Endothelial cell (in vitro differentiated cells): ENCODE measurements at places on chromosomes 4 and X. TPM values are rescaled to one million over a fixed set of nuclear protein-coding genes. Genes with fewer than 3 reads are reported as not detected.
A peak's percentile ranks its signal among the peaks of the same experiment; 100 is the strongest.

The ADGRL3 gene
- total RNA-seq, result 44.8 TPM

The SCFD2 gene
- total RNA-seq, result 13.6 TPM

The PAGE2 gene
- total RNA-seq, result not detected

DNA sequence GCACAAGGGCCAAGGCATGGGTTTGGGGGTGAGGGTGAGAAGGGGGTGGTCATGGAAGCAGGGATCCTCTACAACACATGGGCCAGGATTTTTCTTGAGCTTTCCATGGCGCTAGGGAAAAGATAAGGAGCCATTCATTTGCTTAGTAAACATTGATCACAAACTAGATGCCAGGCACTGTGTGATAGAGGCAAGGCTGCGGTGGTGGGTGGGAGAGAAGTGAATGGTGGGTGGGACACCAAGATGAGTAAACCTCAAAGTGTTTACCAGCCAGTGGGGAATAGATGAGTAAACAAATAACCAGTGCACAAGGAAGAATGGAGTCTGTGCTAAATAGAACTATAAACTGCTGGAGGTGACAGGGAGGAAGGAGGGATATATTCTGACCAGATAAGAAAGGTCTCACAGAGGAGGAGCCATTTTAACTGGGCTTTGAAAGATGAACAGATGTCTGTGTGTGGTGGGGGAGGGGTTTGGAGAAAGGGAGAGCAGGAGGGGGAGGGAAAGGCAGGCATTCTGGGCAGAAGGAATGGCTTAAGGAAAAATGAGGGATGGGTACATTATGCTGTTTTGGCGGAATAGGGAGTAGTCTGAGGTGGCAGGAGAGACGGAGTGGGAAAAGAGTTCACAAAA lies 48.0 kb upstream of the LAS1L start:
- H3K36me3 ChIP-seq, result no peaks in the 10 kb centered on the region
- H3K4me3 ChIP-seq, result no peak overlapping the region
- no peak for DNase-seq
- peaks cover 15% of the 10 kb centered on the region for H3K4me1 ChIP-seq

DNA sequence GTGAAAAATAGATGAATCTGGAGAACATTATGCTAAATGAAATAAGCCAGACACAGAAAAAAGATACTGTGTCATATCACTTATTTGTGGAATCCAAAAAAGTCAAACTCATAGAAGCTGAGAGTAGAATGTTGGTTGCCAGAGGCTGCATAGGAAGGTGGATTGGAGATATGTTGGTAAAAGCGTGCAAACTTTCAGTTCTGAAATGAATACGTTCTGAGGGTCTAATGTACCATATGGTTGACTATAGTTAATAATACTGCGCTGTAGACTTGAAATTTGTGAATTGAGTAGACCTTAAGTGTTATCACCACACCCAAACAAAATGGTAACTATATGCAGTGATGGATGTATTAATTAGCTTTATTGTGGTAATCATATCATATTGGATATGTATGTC lies 45.0 kb upstream of the UPRT start:
- no peaks in the 10 kb centered on the region for H3K36me3 ChIP-seq
- H3K4me3 ChIP-seq, result no peak overlapping the region
- no peaks in the 10 kb centered on the region for H3K4me1 ChIP-seq
- no peaks in the 10 kb centered on the region for H3K27me3 ChIP-seq
- no peak for DNase-seq

GRCh38 chrX:153590961-153591956 lies 7.7 kb downstream of the CCNQ start:
- no peak overlapping the region for H3K27ac ChIP-seq
- no peaks in the 10 kb centered on the region for H3K27me3 ChIP-seq
- H3K4me1 ChIP-seq, result no peaks in the 10 kb centered on the region
- DNase-seq, result no peak
- H3K36me3 ChIP-seq, result peaks cover 22% of the 10 kb centered on the region
- H3K4me3 ChIP-seq, result no peak overlapping the region

DNA sequence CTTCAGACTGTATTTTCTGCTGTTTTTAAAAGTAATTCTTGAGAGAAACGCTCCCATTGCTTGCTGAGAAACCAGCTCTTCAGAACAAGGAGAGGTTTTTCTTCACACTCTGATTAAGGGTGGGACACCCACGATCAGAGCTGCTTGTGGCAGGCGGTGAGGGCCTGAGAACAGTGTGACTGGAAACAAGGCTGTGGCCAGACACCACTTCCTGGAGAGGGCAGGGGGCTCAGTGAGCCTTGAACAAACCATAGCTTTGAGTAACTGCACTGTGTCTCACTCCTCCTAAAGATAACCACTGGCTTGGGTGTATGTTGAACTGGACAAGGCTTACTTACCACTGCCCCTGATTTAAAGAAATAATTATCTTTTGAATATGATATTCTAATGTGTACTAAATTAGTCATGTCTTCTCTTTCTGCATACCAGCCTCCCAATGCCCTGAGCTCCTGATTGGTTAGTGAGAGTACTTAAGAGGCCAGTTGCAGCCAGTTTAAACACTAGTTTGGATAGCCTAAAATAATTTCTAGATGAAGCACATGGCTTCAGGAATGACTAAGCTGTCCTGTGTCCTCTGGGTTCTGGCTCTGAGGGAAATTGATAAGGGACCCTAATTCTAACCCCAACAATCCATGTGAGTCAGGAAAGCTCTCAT lies 3.7 kb upstream of the GPR82 start:
- no peak overlapping the region for H3K4me3 ChIP-seq
- peaks cover 33% of the 10 kb centered on the region for H3K36me3 ChIP-seq
- no peak for DNase-seq
- no peaks in the 10 kb centered on the region for H3K4me1 ChIP-seq
- no peaks in the 10 kb centered on the region for H3K27me3 ChIP-seq

DNA sequence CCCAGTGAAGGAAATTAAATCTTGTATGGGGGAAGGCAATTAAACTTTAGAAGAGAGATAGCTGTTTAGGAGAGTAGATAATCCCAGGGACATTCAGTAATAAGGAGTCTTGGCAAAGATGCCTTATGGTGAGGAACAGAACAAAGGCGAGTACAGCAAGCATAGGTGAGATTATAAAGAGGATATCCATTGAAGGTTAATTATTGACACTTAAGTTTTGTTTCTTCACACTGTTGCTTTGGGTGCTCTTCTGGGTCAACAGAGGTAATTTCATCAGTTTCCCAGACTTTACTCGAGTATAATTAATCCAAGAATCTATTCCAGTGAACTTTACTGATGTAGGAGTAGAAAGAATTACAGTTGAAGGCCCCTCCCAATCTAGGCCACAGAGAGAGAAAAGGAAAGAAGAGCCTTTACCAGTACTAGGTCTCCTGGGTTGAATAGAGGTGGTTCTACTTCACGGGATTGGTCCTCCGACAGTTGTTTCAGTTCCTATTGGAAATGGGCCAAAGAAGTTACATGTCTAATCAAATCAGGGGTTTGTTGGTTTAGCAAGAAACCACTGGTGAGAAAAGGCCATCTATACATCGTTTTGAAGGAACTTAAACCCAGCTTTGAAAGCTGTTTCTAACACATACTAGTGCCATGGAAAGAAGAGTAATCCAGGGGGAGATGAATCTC lies 27.2 kb downstream of the EPGN start:
- no peaks in the 10 kb centered on the region for H3K27me3 ChIP-seq
- H3K4me3 ChIP-seq, result no peak overlapping the region
- no peak overlapping the region for H3K27ac ChIP-seq
- H3K4me1 ChIP-seq, result no peaks in the 10 kb centered on the region
- H3K36me3 ChIP-seq, result peaks cover 5% of the 10 kb centered on the region
- no peak for DNase-seq

DNA sequence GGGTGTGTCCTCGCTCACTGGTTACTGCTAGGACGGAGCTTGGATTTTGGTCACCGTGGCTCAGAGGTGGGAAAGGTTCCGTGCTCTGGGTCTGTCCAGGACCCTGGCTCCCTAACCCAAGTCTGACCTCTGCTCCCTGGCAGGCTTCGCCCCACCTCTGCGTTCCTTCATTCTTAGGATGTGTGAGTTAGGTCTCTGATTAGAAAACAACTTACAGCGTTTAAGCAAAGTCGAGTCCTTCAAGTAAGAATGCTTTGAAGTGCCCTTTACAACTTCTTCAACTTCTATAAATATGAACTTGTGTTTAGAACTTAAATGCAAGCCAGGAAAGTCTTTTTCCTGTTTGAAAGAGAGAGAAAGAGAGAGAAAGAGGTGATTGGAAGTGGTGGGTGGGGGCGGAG lies 891 bp downstream of the TLR2 start:
- no peak for DNase-seq
- H3K4me1 ChIP-seq, result peaks cover 9% of the 10 kb centered on the region
- H3K4me3 ChIP-seq, result peak overlapping the region; percentile 87

DNA sequence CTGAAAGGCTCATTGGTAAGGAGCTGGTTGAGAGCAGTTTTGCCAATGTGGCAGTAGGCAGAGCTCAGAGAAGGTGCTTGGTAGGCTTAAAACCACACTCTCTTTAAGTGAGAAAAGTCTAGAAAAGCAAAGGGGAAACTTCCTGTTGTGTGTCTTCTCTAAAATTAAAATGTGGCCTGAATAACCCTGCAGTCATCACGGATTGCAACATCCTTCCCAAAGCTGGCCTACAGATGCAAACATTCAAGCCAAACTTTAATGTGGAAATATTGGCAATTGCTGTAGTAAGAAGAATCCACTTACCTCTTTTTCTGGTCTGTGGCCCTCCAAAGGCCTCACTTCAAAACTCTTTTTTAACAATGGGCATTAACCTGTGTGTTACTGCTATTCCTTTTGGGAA lies 348.5 kb downstream of the OPHN1 start:
- no peak overlapping the region for H3K27ac ChIP-seq
- H3K36me3 ChIP-seq, result peaks cover 27% of the 10 kb centered on the region
- no peaks in the 10 kb centered on the region for H3K4me1 ChIP-seq
- no peak for DNase-seq
